ENCODE measurements at places on chromosomes 11 and 22.

DNA sequence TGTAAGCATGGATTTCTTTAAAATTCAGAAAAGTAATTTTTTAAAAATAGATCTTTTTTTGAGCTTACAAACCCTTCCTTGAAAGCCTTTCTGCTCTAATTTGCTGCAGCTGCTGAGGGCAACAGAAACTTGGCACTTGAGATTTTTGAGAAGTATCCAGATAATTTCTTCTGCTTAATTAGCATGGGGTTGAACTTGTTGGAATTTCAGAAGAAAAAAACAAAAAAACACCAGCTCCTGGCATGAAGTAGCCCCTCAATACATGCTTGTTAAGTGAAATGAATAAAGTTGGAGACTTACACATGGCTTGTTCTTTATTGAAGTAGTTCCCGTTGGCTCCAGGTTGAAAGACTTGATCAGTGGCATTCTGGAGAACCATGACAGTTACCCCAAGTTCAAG, 331.4 kb upstream of the RAG2 start:
- DNase-seq = no peak

- no peak for DNase-seq
These were observed 72.2 kb downstream of the PDHX start for GRCh38 chr11:34988294-34989255.

DNA sequence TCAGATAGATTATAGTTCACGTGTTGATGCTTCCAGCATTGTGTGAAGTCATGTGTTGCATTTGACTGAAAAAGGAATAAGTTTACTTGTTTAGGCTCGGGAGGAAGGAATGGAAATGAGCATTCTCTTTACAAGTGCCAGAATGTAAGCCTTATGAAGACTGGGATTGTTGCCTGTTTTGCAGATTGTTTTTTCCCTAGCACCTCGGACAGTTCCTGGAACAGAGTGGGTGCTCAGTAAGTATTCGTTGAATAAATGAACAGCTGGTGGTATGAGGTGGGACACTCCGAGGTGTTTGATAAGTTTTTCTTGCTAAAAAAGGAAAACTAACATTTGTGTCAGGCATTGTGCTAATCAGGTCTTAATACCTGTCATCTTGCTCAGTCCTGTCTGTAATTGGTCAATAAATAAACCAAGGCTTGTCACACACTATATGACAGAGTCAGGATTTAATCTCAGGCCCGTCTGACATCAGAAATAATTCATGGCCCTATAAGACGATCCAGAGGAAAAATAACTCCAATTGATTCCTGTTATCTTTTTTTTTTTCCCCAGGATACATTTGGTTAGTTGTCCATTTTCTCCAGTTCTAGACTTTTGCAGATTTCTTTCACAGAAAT, 304.7 kb downstream of the NELL1 start:
- no peak for DNase-seq

DNA sequence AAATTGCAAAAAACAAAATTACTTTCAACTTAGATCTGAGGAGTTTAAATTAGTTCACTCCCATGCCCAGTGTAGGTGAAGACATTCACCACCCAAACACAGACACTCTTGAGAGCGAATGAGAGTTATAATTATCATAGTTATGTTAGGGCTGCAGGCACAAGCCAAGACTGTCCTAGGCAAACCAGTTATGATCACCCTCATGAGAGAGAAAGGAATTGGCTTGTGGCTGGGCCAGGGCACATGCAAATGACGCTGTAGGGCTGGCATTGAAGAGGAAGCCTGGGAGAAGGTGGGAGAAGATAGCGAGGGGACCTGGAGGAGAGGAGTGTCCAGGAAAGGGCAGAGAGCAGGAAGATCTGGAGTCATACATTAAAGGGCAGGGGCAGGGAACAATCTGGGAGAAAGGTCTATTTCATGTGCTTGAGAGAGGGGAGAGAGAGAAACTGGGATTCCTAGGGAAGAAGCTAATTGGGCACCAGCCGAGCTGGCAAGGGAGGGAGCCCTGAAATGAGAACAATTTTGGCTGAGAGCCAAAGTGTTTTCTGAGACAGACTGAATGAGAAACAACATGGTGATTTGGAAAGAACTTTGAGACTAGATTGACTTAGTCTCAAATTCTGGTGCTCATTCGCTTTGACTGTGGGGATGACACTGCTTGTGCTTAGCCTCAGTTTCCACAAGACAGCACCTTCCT, 279.9 kb downstream of the KIRREL3 start:
- no peak for DNase-seq

DNA sequence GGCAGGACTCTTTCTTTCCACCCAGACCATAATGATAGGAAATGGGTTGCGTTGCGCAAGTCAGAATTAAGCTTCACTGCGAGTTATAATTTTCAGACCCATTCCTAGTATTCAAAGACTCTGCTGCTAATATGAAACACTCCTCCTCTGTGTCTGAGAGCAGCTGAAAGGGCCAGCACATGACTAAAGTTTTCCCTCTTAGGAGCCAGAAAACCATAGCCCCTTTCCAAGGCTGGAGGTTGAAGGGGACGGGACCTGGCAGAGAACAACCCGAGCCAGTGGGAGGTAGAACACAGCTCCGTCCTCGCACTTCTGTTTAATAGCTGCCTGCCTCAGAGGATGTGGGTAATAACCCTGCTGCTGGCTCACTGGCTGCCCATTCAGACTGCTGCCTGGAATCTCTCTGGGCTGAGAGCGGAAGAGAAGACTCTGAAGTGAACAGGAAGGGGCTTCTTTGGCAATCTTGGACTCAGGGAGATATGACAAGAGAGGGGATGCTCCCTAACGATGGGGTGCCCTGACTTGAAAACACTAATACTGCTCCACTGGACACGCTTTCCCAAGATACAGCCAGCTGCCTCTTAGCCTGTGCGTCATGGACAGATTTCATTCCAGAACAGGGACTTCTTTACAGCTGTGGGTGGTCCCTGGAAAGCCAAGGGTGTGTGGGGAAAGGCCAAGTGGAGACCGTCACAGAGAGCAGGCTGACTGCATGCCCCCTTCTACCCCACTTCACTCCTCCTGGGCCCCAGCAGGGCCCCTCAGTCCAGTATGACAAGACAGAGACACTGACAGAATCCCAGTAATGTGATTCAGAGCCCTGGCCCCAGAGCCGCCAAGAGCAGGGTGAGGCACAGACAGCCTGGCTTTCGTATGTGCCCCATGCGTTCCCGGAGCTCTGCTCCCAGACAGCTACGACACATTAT, 156.9 kb downstream of the FEZ1 start:
- no peak for DNase-seq

DNA sequence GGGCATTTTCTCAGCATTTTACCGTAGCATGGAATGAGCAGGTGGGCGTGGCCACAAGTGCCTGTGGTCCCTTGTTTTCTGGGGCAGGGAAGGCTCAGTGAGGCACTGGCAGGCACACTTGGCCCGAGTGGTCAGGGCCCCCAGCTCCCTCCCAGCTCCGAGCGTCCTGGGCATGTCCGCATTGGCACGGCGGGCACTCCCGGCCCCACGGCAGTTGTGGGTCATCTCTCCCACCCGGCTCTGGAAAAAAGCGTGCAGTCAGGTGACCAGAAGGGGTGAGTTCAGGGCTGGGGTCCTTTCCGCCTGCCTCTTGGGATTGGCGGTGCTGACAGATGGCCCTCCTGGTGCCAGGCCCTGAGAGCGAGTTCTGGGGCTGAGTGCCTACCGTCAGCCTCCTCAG, 55.8 kb downstream of the GRAMD4 start:
- no peak for DNase-seq
